HS-27A (cell line): ENCODE measurements at places on chromosomes 7 and 10.
A peak's percentile ranks its signal among the peaks of the same experiment; 100 is the strongest.

GRCh38 chr7:125606671-125607070 lies 677.0 kb upstream of the POT1 start:
- DNase-seq, result no peak

GRCh38 chr7:10973942-10974911 lies 555 bp downstream of the PHF14 start:
- DNase-seq, result no peak

DNA sequence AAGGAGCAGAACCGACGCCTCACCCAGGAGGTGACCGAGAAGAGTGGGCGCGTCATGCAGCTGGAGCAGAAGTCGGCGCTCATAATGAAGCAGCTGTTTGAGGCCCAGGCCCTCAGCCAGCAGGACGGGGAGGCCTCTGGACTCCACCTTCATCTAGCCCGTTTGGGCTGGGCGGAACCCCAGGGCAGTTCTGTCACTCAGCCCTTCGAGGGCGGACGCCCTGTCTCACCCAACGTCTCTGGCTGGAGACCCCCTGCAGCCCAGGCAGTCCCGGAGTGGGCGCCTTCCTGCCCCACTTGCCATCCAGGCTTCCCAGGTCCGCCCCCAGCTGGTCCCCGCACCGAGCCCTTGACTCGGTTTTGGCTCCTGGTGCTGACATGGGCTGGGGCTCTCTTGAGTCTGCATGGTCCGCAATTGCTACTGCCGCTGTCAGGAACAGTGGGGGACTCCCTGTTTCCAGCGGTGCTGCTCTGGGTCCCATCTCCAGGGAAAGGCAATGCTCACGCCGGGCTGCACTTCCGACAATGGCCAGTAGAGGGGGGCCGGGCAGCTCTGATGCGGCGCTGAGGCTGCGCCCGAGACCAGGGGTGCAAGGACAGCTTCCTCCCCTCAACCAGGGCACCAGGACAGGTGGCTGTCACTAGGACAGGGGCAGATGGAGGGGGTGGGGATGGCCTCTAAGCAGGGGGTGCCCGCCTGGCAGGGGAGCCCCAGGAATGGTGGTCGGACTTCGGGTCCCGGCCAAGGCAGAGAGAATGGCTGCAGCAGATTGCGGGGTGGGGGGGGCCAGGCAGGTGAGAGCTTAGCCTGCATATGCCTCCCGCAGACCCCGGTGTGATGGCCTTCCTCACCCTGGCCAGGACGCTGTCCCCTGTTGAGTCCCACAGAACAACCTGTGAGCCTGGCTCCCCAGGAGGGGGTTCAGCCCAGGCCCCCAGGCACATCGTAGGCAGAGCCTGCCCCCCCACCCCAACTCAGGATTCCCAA lies 71.2 kb upstream of the KCTD7 start:
- no peak for DNase-seq

GRCh38 chr7:154726368-154726767 lies 276.6 kb downstream of the PAXIP1 start:
- no peak for DNase-seq

- DNase-seq, result no peak
Measured at GRCh38 chr7:105006367-105007136, 7.5 kb upstream of the KMT2E start.

- no peak for DNase-seq
Measured at GRCh38 chr7:1403638-1404459, 55.4 kb downstream of the MICALL2 start.

DNA sequence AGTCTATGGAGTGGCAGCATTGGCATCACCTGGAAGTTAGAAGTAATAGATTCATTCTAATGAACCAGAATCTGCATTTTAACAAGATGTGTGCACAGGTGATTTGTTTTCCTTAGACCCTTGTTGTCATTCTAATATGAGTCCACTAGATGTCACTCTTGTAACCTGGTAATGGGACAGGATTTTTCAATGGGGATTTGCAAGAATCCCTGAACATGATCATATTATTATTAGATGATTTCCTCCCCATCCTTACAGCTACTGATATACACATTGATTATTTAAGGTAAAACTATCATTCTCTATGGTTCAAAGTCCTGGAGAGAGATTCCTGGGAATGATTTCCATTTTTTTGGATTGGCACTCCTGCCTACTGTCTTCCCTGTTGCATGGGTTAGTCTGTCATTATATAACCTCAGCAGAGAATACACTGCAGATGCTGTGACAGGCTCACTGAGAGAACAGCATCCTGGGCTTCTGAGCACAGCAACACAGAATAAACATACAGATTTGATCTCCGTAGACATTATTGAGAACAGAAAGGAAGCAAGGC lies 194.9 kb downstream of the SUGCT start:
- DNase-seq, result no peak

- no peak for DNase-seq
Measured at GRCh38 chr7:103524042-103524907, 78.3 kb upstream of the SLC26A5 start.

GRCh38 chr10:29356931-29357330 lies 68.1 kb downstream of the LYZL1 start:
- no peak for DNase-seq

- no peak for DNase-seq
Measured at GRCh38 chr7:123367484-123368122, 166.8 kb downstream of the IQUB start.

DNA sequence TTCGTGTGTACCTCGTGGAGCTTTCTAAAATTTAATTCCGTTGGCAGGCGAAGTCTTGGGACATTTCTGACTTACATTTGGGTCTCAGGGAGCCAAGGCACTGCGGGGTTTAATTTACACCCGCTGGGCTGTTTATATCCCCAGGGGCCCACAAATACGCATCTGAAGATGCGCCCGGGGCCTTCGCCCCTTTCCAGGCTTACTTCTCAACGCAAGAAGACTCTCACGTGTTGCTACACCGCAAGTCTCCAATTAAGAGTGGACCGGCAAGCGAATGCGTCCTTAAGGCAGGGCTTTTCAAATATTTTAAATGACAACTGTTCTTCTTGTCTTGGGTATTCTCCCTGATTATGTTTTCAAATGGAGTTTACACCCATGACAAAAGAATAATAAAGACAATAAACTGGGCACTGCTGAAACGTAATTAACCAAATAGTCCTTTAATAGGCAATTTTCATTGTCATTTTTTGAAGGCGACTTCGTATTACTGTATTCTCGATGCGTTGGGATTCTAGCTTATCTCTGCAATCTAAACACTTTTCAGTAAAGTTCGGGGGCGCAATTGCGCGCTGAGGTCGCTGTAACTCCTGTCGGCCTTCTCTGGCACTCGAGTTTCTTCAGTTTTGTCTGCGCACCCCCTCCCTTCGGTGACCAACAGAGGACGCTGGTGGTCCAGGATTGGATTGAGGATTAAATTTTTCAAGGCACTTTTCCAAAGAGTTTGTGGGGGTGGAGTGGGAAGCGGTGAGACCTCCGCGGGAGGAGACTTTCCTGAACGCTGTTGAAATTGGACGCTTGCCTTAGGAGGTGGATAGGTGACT lies 837 bp upstream of the IGFBP3 start:
- peak; percentile 61 for DNase-seq

DNA sequence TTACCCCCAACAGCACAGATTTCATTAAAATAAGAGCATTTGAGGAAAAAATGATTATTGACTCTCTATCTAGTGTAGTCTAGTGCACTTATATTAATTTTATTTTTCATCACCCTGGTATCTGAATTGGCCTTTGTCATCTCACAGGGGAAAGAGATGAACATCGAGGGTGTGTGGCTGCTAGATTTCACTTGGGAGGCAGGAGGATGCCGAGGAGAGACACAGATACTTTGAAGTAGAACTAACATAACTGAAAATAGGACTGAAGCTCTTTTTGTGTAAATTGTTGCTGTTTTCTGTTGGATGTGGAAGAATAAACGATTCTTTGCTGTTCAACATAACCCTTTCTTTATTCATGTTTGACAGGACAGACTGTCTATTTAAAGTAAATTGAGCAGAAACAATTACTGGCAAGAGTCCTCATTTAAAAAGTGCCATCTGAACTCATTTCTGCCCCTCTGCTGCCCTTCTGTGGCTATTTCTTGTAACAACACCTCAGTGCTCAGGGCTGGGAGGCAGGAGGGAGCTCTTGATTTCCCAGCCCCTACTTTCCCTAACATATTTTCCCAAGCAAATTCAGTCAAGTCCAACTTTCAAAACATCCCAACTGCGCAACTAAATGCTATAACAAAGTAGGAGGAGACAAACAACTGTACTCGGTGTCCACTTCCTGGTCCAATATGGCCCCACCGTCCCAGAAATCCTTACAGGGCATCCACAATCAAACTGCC lies 15.6 kb downstream of the LYZL1 start:
- peak; percentile 27 for DNase-seq

GRCh38 chr7:150954201-150954985 lies 23.7 kb downstream of the KCNH2 start:
- DNase-seq, result no peak

GRCh38 chr7:158125091-158125490 lies 462.5 kb downstream of the PTPRN2 start:
- DNase-seq, result no peak

DNA sequence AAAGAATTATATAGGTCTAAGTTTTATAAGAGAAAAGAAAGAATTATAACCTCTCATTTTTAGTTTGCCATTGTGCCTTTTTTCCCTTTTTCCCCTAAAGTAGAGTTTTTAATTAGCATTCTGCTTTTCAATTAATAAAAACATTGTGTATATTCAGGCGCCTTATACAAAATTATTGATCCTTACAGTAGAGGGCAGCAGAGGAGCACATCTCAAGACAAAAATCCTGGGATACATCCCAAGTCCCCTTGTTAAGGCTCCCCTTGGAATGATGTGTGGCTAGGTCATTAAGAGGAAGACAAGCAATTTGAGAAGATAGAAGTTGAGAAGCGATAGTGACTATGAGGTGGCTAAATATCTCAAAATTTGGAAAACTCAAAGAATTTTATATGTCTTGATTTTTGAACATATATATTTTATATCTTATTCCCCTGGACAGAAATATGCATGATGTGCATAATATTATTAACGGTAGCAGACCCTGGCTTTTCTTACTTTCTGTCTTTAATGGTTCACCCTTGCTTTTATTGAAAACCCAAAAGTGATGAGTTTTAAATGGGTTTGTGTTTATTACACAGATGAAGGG lies 19.1 kb upstream of the TPK1 start:
- no peak for DNase-seq

DNA sequence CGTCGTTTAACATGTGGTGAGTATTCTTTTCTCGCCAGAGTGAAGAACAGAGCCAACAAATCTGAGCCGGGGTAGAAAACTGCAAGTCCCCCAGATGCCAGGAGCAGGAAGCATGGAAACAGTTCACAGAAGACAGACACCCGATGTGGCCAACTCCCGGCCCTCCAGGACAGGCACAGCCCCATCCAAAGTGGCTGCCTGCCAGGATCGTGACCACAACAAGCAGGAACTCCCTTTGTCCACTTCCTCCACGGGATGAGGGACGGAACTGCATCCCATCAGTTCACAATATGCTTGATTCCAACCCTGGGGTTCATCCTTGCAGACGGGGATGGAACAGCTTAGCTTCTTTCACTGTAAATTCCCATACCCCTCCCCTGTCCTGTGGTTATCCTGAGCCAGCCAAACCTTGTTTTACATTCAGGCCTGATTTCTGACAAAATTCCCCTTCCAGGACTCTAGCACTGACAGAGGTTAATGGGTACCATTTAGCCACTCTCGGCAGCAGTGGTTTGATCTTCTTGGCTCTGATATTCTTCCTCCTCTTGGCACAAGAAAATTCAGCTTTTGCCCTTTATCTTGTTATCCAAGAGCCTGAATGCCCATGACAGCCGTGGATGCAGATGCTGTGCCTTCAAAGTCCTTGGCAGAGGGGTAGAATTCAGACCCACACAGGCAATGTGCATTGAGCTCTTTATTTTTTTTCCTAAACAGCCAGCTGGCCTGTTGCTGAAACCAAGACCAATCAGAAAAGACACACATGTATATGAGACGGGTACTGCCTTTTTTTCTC lies 105.5 kb upstream of the FAM204A start:
- DNase-seq, result no peak

DNA sequence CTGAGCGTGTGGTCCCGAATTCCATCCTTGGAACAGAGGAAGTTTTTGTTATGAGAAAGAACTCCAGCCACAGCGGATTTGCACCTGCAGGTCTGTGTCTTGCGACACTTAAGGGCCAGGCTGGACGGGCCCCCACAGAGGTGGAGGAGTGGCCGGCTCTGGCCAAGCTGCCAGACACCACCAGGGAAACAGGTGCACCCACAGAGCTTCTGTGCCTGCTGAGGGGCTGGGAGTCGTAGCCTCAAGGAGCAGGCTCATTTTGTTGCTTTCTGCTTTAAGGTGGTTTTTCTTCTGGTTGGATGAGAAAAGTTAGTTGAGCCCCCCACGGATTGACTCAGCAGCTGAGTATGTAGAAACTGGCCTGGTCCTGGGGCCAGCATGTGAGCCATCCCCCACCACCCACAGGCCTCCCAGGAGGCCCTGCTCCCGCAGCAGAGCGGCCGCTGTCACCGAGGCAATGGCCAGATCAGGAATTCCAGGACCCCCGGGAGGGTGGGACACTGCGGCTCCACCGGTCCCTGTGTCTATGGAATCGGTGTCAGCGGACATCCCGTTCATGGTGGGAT lies 41.9 kb downstream of the NKX6-2 start:
- no peak for DNase-seq

GRCh38 chr7:2437136-2437535 lies 33.7 kb downstream of the CHST12 start:
- no peak for DNase-seq

DNA sequence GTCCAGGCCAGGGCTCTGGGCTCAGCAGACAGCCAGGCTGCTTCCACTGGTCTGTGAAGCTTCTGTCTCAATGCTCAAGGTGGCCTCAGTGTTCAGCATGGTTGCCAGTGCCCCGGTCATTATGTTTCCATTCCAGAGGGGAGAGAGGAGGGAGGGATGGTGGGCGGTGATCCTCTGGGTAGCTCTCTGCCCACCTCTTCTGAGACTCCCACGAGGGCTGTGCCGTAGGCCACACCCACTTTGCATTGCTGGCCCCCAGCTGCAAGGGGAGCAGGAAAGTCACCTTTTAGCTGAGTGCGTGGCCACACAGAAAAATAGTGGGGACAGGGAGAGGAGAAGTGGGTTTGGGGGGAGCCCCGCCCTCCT lies 42.5 kb downstream of the FOXK1 start:
- DNase-seq, result no peak

- DNase-seq, result no peak
Measured at GRCh38 chr7:16603633-16604032, 41.9 kb downstream of the ANKMY2 start.

DNA sequence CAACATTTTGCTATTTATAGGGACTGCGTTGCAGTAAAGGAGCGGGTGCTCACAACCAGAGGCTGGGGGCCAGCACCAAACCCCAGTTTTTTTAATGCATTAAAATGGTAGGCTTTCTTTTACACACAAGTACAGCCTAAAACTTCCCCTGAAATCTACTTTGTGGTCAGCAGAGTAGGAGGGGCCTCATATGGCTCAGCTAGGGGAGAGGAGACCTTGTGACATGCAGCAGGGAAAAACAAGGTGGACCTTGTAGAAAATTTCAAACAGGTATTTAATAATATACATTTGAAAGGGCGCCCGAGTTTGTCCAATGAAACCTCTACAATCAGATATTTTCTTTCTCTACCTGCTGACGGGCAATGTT lies 1.4 kb downstream of the CCDC136 start:
- DNase-seq, result no peak
